NCI-H774 (cell line): ENCODE measurements at places on chromosomes 6 and 20.

GRCh38 chr6:128305976-128306375 is 214.4 kb downstream of the PTPRK start:
- DNase-seq = no peak

DNA sequence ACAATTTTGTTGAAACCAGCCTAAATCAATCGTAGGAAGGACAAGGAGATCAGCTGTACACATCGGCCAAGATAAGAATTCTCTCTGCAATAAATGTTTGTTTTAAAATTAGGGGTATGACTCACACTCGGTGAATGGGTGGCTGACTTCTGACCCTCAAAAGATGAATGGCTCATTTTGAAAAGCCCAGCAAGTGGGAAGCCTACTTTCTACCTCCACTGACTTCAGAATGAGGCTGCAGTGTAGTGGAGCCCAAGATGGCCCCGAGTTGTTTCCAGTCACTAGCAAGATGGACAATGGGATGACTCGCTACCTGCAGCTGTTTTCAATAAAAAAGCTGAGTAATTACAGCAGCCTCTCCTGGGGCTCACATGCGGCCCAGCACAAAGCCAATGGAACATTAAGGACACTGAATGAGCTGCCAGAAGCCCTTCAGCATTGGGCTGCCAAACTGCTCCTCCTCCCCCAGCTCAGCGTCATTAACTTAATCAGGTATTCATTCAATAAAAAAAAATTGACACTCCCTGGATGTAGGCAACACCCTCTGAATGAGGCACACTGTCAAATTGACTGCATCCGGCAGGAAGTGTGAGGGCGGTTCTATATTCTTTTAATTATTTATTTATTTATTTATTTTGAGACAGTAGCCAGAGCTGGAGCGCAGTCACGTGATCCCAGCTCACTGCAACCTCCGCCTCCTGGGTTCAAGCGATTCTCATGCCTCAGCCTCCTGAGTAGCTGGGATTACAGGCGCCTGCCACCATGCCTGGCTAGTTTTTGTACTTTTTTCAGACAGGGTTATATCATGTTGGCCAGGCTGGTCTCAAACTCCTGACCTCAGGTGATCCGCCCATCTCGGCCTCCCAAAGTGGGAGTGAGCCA is 107.3 kb downstream of the GMPR start:
- DNase-seq = peak; percentile 20

DNA sequence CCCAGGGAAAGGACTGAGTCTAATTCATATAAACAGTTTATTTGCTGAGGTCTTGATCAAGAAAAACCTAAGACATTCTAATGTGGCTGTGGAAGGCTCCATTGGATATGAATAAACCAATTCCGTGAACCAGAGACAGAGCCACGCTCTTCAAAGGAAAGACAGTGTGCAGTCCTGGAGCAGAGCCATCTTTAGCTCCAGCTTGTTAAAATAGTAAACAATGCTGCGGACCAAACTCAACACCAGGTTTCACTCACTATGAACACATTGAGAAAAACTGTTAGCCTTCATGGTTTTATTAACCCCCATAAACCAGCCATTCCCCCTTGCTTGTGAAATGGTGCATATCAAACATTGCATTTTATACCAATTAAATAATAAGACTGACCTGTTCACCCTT is 61.9 kb downstream of the COL9A1 start:
- DNase-seq = peak; percentile 24

- no peak for DNase-seq
Measured at GRCh38 chr6:136359851-136360250, 70.2 kb upstream of the BCLAF1 start.

DNA sequence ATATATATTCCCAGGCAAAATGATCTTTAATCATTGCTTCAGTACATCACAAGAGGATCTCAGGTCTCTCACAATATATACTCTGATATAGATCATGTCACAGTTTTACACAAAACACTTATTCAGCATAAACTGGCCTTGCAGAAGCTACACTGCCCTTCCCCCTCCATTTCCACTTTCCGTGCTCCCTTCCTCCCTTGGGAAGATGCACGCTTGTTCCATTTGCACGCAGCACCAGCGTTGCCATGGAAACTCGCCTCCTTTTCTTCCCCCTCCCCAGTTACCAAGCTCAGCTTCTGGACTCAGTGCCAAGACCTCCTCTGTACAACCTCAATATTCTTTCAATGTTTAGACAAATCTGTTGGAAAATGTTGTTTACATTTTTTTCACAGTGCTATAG is 154.6 kb downstream of the RFPL4B start:
- no peak for DNase-seq

DNA sequence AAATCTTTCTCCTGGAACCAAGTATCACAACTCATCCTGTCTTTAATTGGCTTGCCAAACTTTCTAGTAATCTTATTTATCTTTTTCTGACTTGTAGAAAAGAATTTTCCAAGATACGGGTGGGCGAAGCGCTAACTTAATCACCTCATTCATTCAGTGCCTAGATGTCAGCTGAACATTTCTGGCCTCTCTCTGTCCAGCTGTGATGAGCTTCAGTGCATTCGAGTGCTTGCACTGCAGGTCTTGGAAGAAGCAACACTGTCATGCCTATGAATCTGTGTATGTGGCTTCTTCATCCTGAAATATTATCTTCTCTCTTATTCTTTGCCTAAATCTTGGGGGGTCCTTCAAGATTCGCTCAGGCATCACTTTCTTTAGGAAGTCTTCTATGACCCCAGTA is 16.3 kb upstream of the ENPP1 start:
- no peak for DNase-seq

- DNase-seq = no peak
Measured at GRCh38 chr6:112620812-112621569, 273.9 kb downstream of the RFPL4B start.

DNA sequence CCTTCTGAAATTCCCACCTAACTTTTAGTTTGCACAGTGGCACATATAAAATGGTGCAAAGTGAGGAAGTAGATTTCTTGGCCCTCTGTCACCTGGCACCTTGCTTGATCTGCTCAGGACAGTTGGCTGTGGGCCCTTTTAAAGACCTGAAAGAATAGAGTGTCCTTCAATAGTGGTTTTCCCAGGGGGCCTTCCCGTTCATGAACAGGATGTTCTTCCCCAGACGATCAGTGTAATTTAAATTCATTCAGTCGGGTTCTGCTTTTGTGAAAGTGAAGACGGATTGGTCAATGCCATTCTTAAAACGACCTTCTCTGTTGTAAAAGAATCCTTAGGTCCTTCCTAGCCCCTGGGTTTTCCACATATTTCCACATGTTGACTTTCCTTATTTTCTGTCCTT is 178.5 kb downstream of the SASH1 start:
- no peak for DNase-seq

DNA sequence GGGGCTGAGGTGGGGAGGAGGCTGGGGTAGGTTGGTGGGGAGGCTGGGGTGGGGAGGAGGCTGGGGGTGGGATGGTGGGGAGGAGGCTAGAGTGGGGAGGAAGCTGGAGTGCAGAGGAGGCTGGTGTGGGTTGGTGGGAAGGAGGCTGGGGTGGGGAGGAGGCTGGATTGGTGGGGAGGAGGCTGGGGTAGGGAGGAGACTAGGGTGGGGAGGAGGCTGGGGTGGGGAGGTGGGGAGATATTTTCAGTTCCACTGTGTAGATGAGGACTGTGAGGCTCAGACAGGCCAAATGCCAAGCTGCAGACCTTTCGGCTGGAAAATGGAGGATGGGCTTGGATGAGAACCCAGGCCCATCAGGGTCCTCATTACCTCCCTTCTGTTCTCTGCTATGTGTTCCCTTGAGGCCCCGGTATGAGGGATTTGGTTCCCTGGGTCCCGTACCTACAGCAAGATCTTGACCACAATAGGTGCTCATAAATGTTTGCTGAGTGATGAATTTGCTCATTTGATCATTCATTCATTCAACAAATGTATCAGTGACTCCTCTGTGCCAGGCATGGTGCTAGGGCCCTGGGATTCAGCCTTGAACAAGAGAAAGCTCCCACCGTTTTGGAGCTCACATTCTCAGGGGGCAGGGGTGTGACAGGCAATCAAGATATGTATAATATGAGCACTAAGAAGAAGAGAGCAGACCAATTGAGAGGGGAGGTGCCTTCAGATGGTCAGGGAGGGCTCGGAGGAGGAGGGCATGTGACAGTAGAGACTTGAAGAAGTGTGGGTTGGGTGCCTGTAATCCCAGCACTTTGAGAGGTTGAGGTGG is 36.1 kb upstream of the NOL4L start:
- DNase-seq = no peak

- no peak for DNase-seq
Measured at GRCh38 chr6:5314191-5314865, 53.0 kb downstream of the FARS2 start.
